ENCODE measurements at places on chromosomes 6 and 20.
A peak's percentile ranks its signal among the peaks of the same experiment; 100 is the strongest.

DNA sequence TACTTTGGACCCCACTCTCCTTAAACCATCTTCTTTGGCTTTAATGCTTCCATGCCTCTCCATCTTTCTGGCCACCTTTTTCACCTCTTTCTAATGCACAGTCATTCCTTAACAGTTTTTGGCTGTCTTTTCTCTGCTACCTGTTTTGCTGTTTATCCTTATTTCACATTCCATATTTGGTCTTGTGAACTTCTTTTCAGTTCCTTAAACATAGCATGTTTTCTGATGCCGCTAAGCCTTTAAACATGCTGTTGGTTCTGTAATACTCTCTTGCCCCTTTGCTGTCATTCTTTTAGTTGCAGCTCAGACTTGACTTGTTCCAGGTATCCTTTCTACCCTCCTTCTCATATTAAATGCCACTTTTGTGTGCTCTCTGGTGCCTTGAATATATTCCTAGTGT lies 35.8 kb downstream of the TOP1 start:
- DNase-seq: no peak

- DNase-seq: no peak
These were observed 18.5 kb downstream of the CITED2 start for GRCh38 chr6:139355777-139356445.

GRCh38 chr6:1873781-1874180 lies 264.1 kb downstream of the FOXC1 start:
- no peak for DNase-seq

DNA sequence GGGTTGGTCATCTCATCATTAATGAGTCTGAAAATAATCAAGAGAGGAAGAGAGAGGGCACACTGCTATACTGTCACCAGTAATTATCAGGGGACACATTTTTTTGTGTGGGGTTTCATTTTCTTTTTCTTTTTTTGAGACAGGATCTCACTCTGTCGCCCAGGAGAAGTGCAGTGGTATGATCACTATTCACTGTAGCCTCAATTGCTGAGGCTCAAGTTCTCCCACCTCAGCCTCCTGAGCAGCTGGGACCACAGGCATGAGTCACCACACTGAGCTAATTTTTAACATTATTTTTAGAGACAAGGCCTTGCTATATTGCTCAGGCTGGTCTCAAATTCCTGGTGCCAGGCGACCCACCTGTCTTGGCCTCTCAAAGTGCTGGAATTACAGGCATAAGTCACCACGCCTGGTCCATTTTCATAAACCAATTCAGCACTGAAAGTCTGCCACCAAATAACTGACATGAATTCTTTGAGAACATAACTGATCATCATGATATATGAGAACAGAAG lies 43.3 kb downstream of the EPHA7 start:
- DNase-seq: no peak

DNA sequence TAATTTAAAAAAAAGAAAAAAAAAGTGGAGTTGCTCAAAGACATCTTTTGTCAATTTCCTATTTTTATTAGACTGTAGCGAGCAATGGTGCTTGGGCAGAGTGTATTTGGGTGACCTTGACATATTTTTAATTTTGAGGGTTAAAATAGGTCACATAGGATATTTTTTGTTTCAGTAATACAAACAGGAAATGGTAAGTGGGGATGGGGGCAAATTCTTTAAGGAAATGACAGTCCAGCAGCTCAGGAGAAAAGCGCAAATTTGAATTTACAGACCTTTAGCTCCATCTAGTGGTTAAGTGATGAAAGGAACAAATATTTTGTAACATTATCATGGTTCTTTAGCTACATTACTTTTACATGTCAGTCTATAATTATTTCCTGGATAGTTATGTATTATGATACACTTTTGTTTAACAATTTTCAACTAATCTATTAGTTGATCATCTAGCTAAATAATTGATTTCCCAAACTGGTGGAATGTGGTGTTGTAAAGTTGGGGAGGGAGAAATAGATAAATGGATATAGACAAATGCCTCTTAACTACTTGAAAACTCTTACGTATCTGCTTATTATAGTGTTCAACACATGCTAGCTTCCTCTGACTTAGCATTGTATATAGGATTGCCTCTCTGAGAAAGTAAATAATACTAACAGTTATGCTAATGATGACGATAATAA lies 10.0 kb downstream of the CITED2 start:
- no peak for DNase-seq

DNA sequence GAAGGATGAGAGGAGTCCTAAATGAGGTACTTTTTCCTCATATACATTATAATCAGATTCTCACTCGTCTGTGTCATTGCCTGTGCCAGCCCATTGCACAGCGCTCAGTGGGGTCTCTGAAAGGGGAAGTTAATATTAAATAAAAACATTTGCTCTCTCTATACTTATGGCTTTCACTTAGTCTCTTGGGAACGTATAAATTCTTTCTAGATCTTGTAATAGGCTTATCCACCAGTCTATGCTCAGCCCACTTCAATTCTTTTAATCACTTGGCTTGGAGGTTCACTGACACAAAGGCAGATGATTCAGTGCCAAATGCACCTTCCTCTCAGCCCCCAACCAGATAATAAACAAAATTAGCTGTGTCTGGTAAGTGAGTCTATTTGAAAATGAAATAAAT lies 164.3 kb upstream of the OGFRL1 start:
- no peak for DNase-seq

DNA sequence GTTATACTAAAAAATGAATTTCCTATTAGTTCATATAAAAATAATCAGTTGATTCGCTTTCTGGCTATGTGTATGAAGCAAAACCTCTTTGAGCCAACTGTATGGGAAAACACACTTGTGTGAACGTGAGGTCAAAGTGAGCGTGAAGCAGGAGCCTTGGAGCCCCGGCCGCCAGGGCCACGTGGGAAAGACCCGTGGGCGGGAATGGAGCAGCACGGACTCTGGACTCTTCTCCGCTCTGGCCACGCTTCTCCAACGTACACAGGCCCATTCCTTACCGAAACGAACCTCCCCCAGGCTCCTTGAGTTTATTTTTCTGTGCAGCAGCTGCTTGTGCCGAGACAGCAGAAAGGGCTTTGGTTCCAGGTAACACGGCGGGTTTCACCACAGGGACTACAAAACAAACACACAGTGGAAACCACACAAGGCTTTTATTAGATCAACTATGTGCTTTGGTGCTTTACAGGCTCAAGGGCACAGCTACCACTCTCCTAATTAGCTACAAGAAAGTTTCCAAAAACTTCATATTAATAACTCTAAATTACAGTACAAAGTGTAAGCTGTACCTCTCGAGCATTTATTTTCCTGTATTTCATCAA lies 62.7 kb downstream of the TAF4 start:
- DNase-seq: no peak

- DNase-seq: no peak
These were observed 49.7 kb downstream of the OR2B2 start for GRCh38 chr6:27862396-27863066.

DNA sequence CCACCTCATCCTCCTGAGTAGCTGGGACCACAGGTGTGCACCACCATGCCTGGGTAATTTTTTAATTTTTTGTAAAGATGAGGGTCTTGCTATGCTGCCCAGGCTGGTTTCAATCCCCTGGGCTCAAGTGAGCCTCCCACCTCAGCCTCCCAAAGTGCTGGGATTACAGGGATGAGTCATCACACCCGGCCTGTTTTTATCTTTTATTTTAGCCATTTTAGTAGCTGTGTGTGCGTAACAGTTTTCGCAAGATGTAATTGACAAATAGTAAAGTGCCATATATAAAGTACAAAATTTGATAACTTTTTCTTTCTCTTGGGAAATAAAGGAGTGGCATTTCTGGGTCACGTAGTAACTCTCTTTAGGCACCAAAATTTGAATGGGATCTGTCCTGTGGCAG lies 21.4 kb downstream of the SNAI1 start:
- DNase-seq: no peak

DNA sequence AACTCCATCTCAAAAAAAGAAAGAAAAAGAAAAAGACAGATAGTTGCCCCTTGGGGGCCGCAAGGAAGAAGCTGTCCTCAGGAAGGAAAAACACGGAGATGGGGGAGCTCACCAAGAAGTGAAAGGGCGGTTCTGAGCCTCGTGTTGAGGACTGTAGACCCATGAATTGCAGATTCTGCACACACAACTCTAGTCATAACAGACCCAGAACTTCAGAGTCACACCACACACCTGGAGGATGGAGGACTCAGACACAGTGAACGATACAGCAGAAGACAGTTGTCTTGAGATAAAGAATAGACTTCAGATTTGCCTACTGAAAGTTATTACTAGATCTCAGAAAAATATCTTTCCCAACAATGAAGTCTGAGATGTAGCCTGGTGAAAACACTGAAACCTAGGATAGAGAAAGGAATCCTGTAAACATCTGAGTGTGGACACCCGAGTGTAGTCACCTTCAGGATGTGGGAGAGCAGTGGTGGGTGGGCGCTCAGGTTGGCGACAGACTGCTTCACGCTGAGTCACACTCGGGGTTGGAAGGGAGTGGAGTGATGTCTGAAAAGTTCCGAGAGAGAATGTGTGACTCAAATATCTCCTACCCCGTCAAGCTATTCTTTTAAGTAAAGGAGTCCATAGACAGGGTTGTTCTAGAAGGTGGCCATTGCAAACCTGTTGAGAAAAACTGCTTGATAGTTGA lies 88.1 kb downstream of the MAP3K4 start:
- peak; percentile 77 for DNase-seq

GRCh38 chr20:22352019-22352418 lies 232.4 kb downstream of the FOXA2 start:
- no peak for DNase-seq

- DNase-seq: no peak
These were observed 700 bp downstream of the DTD1 start for GRCh38 chr20:18588574-18588933.

DNA sequence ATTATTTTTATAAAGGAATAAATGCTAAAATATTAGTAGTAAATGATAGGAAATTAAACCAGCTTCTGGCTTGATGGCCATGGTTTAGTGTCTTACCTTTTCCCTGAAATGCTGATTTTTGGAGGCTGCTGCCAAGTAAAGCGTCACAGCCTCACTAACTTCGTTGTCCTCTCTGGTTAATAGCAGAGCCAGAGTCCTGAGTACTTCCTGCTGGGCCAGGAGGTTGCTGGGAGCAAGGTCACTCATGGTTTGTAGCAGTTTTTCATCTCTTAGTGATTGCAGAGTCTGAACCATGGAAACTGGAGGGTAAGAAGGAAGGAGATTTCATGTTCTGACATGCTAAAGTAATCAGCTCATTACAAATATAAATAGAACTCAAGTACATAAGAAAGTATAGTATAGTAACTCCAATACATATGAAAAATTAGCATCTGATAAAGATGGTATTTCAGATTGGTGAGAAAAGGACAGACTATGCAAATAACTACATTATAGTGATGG lies 26.5 kb upstream of the ARMH2 start:
- no peak for DNase-seq

DNA sequence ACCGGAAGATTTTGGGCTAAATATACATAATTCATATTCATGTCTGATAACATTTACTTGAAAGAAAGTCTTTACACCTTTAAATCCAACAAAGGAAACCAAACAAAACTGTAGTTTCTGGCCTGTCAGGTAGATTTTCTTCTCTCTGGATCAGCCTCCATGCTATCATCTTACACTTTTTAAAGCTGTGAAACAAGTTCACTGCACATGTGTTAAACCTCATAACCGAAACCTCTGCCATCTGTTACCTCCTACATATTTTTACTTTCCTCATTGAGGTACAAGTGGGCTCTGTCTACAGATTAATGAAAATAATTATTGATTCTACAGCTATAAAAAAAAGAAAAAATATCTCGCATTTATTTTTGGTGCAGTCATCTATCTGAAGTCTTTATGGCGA lies 149.9 kb downstream of the RALGAPA2 start:
- no peak for DNase-seq

DNA sequence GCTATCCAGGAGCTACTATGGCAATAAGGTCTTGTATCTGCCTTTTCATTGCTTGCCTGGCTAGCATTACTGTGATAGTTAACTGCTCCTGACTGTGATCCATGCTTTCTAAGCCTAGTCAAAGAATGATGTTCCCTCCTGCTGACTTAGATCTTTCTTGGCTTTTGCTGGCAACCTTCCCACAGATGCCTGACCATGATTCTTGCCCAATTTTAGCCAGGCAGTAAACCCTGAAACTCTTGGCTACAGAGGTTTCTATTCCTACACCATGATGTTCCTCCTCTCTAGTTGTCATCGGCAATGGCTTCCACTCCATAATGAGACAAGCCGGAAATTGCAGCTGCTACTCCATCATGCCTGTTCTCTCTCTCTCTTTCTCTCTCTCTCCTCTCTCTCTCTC lies 238.1 kb downstream of the HAO1 start:
- no peak for DNase-seq

DNA sequence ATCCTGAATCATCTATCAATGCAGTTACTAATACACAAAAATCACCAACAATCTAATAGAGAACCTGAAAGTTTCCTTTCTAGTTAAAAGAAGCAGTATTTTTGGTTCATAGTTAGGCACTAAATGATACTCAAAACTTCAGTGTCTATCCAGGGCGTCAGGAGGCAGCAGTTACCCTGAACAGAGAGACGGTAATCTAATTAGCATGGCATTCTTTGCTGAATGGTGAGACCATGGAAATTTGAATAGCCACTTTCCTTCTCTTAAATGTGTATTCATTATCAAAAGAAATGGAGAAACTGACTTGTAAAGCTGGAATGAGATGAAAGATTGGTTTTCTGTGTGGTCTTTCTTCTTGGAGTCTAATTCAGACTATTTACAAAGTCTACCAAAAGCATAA lies 146.6 kb upstream of the BMP5 start:
- DNase-seq: no peak

GRCh38 chr6:41122373-41122772 lies 31.8 kb downstream of the TREML1 start:
- DNase-seq: no peak

- DNase-seq: no peak
These were observed 1.3 kb upstream of the E2F1 start for GRCh38 chr20:33687370-33687915.

DNA sequence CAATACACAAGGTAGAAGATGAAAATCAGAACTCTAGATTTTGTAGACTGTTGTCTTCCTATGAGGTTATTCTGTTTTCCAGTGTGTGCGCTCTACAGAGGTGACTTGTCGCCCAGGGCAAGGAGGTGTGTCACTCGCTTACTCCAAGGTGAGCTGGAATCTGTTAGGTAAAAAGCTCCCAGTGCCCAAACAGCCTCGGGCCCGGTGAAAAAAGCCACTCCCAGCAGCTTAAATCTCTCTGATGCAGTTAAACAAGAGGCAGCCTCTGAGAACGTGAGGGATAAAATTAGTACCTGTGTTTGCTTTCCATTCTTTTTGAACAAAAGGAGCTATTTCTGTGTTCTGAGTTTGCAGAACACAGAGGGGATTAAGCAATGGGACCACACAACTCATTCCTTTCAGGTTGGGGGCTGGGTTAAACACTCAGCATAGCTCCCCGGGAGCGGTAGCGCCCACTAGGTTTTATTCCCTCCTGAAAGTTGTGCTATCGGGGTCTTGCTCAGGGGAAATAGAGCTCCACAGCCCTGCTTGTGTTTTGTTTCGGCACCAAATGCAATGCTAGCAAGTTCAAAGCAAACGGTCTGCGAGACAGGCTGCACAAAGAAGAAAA lies 181.2 kb downstream of the FOXA2 start:
- DNase-seq: no peak

DNA sequence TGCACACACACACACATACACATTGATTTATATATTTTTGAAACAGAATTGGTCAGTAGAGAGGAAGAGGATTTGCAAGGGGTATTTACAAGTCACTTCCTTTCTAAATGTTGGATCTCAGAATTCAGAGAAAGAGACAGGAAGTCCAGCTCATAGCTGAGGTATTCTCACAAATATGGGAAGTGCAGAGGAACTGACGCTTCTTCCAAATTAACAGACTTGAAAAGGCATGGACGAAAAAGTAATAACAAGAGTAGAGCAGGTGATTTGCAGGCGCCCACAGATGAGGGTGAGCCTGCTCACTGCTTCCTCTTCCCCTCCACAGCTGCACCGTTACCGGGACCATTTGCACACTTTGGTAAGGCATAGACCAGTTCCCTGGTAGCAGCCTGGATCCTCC lies 246.4 kb downstream of the PHACTR1 start:
- no peak for DNase-seq
